GM13976 (cell line): ENCODE measurements at places on chromosomes 6 and 20.

DNA sequence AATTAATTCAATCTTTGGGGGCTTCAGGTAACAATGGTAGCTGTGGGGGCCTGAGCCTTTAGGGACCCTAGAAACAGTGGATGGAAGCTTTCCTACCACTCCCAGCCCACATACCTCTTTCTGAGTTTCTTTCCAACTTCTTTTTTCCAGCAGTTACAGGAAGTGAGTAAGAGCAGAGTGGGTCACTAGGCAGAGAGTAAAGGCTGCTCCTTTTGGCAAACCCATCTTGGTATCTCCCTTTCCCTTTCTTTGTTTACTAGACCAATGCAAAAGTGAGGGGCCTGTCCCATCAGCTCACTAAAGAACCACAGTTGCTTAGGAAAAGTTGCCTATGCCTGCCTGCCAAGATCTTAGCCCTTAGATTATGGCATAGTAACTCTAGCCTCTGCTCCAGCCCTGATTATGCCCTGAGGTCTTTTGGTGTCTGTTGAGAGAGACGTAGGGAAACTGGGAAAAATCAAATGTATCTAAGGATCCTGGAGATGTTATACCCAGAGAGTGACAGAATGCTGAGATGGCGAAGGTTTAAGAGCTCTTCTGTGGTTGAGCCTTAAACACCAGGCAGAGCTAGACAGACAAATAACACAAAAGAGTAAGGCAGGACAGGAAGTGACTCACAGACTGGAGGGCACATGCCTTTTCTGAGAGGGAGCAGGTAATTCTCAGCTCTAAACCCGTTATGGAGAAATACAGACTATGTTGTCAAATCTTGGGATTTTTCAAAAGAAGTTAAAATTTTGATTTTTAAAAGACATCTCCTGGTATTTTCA is 31.3 kb downstream of the TRMT6 start:
- no peak for DNase-seq

DNA sequence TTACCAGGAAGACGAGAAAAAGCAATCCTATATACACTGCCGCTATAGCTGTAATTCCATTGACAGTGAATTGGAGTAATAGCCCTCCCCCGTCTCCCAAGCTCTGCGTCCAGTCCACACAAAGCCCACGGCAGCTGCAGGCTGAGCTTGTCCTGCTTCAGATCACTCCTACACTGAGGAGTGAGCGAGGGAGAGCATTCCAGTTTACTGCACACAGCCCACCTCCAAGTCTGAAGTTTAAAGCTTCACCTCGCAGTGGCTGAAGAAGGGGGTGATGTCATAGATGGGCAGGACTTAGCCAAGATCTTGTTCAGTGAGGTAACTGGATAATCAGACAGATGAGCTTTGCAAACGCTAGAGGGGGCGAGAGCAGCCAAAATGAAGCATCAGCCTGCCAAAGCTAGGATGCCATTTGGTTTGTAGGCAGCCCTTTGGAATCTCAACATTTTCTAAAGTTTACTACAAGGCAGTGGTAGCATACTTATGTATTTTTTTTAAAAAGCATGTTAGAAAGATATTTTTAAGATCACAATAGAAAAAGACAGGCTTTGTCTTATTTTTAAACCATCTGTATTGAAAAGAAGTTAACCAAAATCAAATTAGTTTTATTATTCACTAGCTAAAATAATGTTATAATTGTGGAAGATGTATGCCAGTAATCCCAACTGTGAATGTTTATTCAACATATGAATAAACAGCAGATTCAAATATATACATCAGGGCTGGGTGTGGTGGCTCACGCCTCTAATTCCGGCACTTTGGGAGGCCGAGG is at the start of gene FLRT3:
Gene FLRT3 (minus strand): TSS at position 213 of the 772 bp plus-strand sequence. CDS start 10,106 bp downstream, outside the sequence.
- DNase-seq, result peak; percentile 32

DNA sequence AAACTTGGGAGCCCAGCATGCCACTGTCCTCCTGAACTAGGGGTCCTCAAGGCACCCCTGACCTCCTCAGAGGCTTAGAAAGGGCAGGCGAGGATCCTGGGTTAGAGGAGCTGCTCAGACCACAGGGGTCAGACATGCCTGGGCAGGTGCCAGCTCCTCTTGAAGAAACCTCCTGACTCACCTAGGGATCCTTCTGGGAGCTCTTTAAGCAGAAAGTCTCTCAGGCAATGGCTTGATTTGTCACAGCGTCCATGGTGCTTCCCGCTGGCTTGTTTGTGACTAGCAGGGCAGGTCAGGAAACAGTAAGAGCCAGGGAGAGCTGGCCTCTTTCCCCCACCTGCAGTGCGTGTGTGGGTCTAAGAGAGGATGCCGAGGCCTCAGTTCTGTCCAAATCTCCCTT is 174.5 kb upstream of the SNX9 start:
- no peak for DNase-seq

- no peak for DNase-seq
These were observed 74.1 kb downstream of the FAM83B start for GRCh38 chr6:54920628-54921027.

GRCh38 chr6:156557911-156558259 is 219.3 kb upstream of the ARID1B start:
- DNase-seq, result no peak

DNA sequence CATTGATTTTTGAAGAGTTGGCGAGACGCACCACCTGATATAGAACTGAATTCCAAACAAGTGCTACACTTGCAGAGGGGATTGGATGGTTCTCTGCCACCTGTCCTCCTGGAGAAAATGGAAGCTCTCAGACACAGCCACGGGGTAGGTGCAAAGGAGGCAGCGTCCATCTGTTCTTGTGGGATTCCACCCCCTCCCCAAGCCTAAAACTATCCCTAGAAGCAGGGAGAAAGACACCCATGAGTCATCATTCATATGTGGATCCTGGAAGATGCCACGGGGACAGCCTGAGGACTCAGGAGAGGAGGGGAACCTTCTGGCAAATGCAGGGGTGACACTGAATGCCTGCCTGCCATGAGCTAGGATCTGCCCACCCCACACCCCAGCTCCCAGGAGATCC is 171.3 kb upstream of the CST7 start:
- no peak for DNase-seq

GRCh38 chr20:44643596-44644229 is 7.8 kb downstream of the ADA start:
- no peak for DNase-seq

- DNase-seq, result peak; percentile 34
These were observed 136.3 kb downstream of the CFAP61 start for GRCh38 chr20:20188647-20189046.

- peak; percentile 30 for DNase-seq
These were observed 204.7 kb upstream of the ARG1 start for GRCh38 chr6:131368198-131368911.

GRCh38 chr6:154414021-154414813 is 57.6 kb upstream of the IPCEF1 start:
- DNase-seq, result no peak

DNA sequence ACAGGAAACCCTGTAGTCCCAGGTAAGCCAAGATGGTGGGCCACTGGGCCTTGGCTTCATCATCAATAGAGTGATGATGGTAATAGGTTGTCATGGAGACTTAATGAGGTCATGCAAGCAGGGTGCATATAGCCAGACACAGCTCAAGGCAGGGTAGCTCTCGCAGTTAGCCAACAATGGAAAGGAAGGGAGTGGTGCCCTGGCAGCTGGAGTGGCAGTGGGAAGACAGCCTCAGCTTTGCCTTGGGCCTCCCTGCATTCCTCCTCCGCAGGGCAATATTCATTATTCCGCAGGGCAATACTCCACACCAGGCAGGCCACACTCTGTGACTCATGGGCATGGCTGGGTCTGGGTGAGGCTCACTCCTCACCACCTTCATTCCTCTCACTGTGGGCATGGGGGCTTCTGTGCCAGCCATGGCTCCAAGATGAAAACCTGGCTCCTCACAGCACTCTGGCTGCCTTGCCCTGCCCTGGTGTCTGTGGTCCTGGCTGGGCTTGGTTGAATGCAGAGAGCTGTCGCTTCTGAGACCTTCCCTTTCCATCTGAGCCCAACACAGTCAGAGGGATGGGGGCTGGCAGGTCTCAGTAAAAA is 163.1 kb upstream of the PMEPA1 start:
- DNase-seq, result peak; percentile 6

DNA sequence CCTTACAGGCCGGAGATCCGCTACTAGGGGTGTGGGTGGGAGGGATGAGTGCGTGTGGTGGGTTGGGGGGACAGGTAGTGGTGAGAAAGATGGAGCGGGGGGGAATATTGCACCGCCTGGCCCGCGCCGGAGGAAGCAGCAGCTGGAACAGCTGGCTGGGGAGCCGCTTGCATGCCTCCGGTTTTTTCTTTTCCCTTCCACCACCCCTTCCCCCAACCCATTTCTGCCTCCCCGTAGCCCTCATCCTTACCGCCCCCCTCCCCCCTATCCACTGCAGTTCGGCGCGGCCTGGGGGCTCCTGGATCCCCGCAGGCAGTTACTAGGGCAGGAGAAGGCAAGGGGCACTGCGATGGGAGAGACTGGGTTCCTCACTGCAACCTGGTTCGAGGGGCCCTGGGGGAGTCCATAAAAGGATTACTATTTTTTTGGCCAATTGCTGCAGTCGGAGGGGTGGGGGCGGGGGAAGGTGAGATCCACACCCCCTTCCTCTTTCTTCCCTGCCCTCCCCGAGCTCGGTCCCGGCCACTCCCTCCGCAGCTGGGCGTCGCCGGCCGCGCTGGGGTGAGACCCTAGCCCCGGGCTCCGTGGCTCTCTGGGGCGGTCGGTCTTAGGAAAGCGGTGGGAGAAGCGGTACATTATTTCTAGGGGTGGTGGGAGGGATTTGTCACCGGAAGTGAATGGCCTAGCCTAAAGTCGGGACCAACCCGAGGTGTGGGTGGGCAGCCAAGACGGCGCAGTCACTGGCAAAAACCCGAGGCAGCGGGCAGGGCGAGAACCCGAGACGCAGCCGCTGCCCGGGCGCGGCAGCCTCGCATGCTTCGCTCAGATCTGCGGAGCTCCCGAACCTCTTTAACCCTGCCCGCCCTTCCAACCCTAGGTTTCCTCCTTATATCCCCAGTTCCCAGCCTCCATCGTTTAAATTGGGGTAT is 824 bp upstream of the TBCC start:
- peak; percentile 93 for DNase-seq

DNA sequence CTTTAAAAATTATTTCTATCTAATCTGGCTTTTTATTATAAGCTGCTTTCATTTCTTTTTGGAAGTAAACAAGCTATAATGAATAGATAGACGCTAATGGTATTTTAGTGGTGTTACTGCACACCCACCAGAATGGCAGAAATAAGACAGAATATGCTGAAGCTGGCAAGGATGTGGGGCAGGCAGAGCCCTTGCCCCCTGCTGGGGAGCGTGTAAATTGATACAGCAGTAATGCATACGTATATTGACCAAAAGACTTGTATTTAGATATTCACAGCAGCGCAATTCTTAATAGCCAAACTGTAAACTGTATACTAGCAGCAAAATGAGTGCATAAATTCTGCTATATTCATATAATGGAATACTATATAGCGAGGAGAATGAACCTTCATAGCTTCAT is 35.3 kb downstream of the TMEM181 start:
- DNase-seq, result no peak

- peak; percentile 62 for DNase-seq
These were observed 101.5 kb upstream of the MARCKS start for GRCh38 chr6:113755449-113756289.

DNA sequence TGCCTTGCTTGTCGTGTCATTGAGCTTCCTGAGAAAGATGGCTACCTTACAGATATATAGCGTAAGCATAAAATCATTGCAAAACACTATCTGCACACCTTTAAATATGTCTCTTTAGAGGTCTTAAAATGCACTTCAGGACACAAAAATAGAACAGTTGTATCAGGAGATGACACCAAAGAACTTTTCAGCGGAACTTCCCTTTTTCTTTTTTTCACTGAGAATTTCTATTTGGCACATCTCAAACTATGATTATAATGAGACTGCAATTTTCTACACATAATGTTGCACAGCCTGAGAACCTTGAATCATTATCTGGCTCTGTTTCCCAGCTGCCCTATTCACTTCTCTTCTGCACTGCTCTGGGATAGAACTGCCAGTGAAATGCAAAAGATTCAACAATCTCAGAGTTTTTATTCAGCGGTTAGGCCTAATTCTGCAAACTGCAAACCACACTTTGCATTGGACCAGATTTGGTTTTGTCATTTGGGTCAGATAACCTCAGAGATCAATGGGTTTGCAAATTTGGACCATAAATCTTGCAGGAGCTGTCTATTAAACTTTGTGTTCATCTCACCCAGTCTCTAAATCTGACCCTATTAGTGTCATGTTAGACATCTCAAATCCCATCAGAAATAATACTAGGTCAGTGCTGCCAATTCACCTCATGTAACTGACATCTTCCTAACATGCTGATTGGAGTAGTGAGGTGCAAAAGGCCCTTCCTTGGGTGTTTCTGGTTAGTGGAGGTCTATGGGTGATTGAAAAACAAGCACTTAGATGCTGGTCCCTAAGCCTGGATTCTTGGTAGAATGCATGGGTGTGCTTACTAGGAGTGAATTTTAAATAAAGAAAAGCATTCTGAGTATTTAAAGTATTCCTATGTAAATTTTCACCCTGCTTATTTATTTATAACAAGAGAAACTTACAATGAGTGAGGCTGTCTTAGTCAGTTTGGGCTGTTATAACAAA is 382.7 kb downstream of the UTRN start:
- no peak for DNase-seq

GRCh38 chr6:105504706-105505105 is 101.8 kb upstream of the PREP start:
- DNase-seq, result no peak
